ENCODE measurements at places on chromosomes 6 and 20.

- no peak for DNase-seq
Measured at GRCh38 chr6:115976321-115976870, 84.3 kb downstream of the FRK start.

DNA sequence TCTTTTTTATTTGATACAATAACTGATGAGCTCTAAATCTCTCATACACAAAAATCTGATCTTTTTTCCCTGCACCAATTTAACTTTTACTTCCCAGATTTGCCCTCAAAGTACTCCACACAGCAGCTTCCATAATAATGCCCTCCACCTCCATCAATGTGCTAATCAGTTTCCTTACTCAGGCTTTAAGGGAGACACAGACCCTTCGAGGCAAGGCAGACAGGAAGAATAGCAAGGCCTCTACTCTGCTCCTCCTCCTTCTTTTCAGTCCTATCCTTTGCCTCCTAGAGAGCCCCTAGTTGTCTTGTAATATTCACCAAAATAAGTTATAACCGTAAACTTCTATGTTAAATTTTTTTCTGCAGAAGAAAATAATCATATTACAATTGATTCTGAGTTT lies 444.9 kb upstream of the RNF217 start:
- DNase-seq, result no peak

- no peak for DNase-seq
Measured at GRCh38 chr20:61596687-61597330, 344.7 kb downstream of the CDH4 start.

- DNase-seq, result no peak
Measured at GRCh38 chr6:156731396-156731795, 45.8 kb upstream of the ARID1B start.

GRCh38 chr6:118963003-118963402 lies 28.0 kb upstream of the MCM9 start:
- DNase-seq, result no peak

DNA sequence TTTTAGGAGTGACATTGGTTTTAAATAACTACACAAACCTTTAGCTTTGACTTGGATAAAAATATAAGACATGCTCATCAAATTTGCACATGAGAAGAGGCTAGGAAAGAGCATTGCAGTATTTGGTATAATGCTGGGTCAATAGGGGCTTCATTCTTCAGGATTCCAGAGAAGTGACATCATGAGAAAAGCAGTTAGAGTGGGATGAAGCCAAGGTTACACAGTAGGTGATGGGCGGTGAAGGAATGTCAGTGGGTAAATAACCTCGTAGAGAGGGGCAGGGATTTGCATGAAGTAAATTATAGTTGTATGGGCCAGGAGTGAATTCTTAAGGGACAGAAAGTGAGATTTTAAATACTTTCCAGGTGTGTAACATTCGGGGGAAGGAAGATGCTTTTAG lies 216.2 kb downstream of the RFPL4B start:
- no peak for DNase-seq

DNA sequence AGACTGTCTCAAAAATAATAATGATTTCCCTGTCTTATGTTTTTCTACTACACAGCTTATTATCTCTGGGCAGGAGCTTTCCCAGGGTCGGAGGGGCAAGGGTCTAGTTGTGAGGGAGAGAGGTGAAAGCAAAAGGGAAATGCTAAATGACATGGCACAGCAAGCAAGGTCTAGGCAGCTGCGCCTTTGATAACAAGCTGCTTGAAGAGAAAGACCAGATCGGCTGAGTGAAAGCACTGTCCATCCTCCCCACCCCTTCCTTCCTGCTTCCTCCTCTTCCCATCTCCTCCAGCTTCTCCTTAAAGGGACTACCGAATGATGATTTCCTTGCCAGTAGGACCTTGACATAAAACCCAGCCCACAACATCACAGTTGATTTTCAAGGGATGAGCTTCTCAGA lies 158.1 kb upstream of the AKAP12 start:
- no peak for DNase-seq

DNA sequence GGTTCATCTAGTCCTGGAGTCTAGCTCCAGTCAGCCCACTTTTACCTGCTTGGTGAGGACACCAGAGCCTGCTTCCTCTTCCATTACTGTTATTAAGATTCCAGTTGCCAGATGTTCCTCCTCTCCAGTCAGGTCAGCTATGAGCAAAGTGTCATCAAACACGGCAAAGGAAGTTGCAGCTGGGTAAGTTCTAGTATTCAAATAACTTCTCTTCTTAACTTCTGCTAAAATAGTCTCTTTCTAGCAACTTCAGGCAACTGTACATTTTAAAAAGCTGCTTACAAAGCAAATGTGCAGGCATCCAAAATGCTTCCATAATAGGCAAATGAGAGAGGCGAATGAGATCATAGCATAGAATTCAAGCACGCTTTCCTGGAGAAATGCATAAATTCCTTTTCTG lies 18.4 kb upstream of the MRPS18A start:
- no peak for DNase-seq

GRCh38 chr6:44415873-44416502 lies 28.5 kb downstream of the CDC5L start:
- DNase-seq, result no peak

GRCh38 chr6:137638926-137639706 lies 144.9 kb upstream of the OLIG3 start:
- DNase-seq, result no peak

- DNase-seq, result no peak
Measured at GRCh38 chr6:72554761-72555221, 67.1 kb upstream of the KCNQ5 start.

GRCh38 chr6:159691963-159692287 lies 1.1 kb downstream of the SOD2 start:
- no peak for DNase-seq

- no peak for DNase-seq
Measured at GRCh38 chr6:14456941-14457340, 339.4 kb downstream of the CD83 start.

DNA sequence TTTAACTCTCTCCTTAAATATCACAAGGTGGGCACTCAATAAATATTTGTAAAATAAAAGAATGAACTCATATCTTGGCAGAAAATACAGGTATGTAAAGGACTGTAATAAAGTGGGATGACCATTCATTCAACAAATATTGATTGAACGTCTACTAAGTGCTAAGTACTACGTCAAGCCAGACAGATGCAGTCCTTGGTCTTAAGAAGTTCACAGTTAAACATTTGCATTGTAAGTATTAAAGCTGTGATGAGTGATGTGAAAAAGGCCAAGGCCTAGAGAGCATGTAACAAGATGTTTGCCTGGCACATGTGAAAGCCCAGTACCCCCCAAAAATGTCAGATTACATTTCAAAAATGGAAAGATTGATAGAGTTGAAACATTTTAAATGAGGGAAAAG lies 130.1 kb upstream of the TMEM170B start:
- no peak for DNase-seq

DNA sequence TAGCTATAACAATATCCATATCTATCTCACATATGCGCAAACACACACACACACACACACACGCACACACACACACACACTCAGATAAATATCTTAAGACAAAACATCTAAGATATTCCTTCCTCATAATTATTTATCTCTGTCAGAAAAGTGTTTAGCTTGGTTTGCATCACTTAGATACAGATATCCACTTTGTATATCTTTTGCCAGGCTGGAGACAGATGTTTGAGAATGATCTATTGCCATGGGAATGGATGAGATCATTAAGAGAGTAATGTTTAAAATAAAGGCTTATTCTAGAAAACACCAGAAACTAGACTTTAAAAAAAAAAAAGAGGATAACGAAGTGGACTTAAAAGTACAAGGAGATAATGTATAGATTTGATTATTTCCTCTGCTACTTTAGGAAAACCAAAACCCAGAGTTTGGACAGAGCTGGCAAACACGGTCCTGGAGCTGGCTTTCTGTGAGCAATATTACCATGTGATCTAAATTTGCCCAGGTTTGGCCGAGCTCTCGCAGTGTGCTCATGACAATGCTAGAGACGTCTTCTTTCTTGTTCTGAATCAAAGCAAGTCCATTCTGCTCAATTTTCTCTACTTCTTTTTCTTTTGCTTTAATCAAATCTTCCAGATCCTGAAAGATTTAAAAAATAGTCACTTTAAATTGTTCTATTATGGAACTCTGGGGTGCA lies 411.8 kb downstream of the SYNE1 start:
- no peak for DNase-seq

DNA sequence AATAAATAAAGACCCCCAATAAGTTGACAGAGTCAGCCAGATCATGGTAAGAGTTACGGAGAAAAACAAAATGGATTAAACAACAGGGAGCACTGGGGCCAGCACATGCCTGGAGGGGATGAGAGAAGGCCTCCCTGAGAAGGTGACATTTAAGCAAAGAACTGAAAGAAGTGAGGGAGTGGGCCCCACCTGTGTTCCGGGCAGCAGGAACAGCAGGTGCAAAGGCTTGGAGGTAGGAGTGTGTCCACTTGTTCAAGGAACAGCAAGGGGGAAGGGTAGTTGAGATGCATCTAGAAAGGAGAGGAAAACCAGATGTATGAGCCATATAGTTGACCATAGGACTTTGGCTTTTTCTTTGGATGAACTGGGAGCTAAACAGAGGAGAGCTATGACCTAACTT lies 7.6 kb upstream of the PREX1 start:
- DNase-seq, result no peak

- DNase-seq, result no peak
Measured at GRCh38 chr6:16292432-16292831, 54.0 kb downstream of the GMPR start.
